ENCODE measurements at places on chromosomes 7 and 10.
A peak's percentile ranks its signal among the peaks of the same experiment; 100 is the strongest.

- DNase-seq, result no peak
Observed at GRCh38 chr10:133127291-133128125, 32.5 kb upstream of the KNDC1 start.

DNA sequence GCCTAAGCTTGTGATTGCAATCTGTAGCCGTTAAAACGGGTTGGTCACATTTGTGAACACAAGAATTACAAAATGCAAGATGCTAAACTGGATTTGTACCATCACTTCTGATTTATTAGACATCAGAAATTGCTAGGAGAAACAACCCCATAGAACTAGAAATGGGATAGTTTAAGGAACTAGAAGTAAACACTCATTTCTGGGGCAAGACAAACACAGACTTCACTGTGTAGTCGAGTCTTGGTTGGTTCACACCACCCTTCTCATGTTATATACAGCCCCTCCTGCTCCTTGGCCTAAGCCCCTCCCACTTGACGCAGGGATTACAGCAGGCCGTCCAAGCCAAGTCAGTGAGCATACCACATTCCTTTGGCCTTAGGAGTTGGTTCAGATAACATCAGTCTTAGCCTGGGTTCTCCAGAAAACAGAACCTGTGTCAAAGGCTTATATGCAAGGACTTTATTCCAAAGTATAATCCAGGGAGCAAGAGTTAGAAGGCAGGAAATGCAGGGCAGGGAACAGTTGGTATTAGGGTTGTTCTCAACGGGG is 2.0 kb upstream of the NRAP start:
- DNase-seq, result no peak

GRCh38 chr7:28922624-28923331 is 35.4 kb downstream of the TRIL start:
- peak; percentile 19 for DNase-seq

GRCh38 chr10:105189463-105189800 is 548.3 kb downstream of the SORCS3 start:
- DNase-seq, result no peak

DNA sequence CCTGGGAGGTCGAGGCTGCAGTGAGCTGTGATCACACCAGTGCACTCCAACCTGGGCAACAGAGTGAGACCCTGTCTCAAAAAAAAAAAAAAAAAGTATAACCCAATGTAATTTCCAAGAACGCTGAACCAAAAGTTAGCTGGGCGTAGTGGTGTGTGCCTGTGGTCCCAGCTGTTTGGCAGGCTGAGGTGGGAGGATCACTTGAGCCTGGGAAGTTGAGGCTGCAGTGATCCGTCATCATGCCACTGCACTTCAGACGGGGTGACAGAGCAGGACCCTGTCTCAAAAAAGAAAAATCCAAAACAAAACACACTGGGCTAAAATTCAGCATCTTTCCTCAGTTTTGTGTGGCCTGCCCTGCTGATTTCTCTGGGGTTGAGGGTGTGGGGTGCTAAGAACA is 21.1 kb downstream of the HNRNPA2B1 start:
- DNase-seq, result no peak

GRCh38 chr10:30495687-30496086 is 61.7 kb downstream of the MAP3K8 start:
- DNase-seq, result no peak

DNA sequence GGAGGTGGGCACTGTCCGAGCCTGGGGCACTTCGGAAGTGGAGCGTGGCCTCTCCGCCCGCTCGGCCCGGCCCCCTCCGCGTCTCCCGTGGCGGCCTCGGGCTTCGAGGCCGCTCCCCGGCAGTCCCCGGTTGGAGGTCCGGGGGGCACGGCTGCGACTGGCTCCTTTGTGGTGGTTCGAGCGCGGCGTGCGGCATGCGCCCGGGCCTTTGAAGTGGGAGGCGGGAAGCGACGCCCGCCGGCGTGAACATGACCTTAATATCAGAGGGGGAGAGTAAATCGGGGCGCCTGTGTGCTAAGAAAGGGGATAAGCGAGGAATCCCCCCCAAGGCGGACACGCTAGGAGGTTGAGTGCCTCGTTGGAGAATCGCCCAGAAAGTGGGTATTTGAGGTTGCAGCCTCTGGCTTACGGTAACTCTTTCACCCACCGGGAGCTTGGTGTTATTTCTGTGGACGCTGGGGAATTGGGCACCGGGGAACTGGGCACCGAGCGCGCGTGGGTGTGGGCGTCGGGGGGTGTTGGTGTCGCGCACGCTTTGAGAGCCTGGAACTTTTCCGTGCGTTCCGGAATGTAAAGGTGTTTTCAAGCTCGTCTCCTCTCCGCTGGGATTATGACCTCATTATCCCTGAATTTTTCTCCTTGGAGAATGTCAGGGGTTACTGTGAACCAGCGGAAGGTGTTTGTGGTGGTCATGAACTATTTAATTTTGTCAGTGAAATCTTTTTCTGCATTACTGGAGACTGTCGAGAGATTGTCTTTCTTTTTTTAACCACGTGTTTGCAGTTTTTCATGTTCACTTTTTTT is 660 bp downstream of the SUV39H2 start:
- DNase-seq, result no peak
